ENCODE measurements at places on chromosomes 4 and X.

DNA sequence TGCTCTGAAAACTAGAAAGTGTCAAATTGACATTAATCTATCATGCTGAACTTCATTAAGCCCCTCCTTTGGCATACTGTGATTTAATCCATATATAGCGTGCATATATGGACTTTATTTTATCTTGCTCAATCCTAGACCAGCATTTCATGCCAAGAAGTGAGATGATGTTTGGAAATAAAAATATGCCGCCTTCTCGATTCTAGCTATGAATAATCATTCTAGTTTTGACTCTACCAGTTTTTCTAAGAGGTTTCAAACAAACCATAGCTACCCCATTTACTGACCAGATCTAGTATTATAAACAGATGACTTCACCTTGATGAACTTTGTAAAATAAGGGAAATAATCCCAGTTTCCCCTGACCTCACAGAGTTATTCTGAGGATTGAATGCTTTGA is 95.0 kb downstream of the ARX start:
- DNase-seq: no peak

DNA sequence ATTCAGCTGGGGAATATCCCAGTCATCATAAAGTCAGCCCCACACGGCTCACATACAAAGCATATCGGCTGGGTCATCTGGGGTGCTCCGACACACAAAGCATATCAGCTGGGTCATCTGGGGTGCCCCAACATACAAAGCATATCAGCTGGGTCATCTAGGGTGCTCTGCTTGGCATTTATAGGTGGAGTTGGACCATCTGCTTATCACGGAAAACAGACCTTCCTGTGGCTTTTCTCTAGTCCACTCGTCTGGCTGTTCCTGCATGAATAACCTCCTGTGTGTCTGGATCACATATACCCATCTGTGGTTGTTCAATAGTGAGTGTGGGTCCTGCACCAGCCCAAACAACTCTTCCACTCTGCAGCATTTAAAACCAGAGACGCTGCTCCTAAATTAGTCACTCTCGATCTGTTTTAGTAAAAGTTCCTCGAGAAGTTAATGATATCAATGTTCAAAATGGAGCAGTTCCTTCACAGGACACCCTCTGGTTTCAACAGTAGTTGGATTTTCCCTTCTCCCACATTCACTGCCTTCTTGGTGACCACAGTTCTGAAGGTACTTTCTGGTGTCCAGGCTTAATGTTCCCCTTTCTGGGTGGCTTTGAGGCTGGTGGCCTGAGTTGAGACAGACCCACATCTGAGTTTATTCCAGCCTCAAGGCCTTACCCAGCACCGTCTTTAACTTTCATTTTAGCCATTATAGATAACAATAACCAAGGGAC is 70.0 kb upstream of the FRG1 start:
- DNase-seq: no peak

GRCh38 chr4:173057442-173057841 is 111.2 kb upstream of the GALNT7 start:
- DNase-seq: no peak

- no peak for DNase-seq
Measured at GRCh38 chrX:119790977-119791436, 423 bp downstream of the RPL39 start.

- DNase-seq: no peak
Measured at GRCh38 chr4:150518559-150518958, 63.4 kb upstream of the MAB21L2 start.

DNA sequence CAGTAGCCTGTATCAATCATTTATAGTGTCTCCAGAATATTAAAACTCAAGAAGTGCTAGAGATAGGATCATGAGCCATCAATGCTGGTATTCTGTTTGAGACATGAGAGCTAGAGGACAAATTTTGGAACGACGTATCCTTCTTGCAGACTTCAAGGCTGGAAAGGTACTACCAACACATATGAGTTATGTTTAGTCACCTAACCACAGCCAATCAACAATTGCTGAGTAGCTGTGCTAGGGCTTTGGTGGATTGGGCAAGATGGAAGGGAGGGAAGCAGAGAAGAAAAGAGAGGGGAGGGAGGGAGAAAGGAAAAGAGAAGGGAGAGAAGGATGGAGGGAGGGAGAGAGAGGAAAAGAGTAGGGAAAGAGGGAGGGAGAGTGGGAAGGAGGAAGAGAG is 21.6 kb upstream of the RAI2 start:
- no peak for DNase-seq

- no peak for DNase-seq
Measured at GRCh38 chr4:144338148-144338547, 197.6 kb upstream of the GYPA start.

GRCh38 chr4:108426493-108426892 is 193.9 kb upstream of the RPL34 start:
- no peak for DNase-seq

DNA sequence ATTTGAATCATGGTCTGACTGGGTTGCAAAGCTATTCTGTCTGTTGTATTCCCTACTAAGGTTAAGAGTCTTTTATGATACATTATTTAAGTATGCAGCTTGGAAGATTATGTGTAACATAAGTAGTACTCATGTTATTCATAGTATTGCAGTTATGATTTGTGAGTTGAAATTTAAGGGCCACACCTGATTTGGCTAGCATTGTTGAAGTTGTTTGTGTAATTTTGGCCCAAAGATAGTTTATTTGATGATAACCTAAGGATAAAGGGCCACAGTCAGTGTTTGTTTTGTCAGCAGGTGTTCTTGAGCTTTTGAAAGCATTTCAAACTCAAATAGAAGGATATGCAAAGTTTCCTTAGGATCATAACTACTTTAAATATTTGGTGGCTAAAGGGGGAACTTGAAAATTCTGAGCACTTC is 38.9 kb downstream of the NUDT9 start:
- no peak for DNase-seq

DNA sequence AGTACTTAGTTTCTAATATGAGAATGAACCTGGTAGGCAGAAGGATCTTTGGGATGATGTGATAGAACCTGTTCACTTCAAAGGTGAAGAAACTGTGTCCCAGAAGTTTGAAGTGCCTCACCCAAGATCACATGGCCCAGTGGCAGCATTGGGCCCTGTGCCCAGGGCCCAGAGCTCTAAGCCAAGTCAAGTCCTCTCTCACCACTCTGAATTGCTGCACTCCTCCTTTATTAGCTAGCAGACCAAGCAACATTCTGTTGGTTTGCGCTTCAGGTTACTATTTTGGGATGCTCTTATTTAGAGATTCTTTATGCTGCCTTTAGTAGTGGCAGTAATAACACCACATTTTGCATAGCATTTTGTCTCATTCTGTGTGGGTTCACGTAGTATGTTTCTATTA is 82.7 kb downstream of the PARM1 start:
- DNase-seq: no peak

DNA sequence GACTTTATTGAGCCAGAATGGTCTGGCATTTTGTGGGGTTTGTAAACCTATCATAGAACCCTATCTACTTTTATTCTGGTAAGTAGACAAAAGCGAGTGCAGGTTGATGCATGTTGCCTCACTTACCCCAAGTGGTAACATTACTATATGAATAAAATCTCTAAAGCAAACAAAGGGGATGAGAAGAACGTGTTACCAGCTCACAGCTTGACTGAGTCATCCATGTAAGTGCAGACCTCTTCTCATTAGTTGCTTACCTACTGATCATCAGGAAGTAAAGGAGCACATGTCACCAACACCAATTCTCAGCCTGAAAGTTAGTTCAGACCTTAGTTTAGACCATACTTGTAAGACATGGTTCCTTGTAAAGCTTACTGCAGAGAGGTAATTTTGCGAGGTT is 1328.3 kb downstream of the C4orf33 start:
- DNase-seq: no peak

GRCh38 chrX:46325312-46325877 is 219.8 kb downstream of the ZNF674 start:
- DNase-seq: peak; percentile 2

- no peak for DNase-seq
Measured at GRCh38 chr4:23631255-23631950, 258.4 kb downstream of the PPARGC1A start.

DNA sequence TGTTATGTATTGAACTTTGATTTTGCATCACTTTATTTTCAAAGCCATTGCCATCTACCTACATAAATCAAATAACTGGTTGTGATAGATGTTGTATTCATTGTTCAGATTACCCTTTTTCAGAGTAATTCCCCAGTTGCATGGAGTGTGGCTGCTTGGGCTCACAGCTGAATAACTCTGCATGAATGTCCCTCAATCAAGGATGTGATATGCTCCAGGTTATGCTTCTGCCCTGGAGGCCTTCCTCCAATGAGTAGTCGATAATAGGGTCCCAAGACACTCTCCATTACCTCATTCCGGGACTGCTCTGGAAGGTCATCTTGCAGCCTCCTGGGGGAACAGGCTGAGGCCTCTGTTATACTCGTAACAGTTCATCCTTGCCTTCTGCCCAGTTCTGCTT is 251.8 kb downstream of the ADGRL3 start:
- DNase-seq: no peak

DNA sequence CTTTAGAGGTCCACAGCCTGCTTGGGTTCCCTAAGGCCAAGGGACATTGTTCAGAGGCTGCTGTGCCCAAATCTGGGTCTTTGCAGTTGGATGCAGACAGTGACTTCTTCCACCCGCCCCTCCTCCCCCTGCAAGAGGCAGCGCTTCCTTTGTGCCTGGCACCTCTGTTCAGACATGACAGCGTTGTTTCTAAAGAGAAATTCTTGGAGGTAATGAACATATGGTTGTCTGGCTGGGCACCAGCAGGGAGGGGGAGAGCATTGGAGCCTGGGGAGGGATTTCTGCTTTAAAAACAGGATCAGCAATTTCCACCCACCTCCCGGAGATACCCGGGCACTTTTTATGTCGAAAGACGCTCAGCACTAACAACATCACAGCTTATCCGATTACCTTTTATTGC is 51.5 kb downstream of the PSAPL1 start:
- no peak for DNase-seq

DNA sequence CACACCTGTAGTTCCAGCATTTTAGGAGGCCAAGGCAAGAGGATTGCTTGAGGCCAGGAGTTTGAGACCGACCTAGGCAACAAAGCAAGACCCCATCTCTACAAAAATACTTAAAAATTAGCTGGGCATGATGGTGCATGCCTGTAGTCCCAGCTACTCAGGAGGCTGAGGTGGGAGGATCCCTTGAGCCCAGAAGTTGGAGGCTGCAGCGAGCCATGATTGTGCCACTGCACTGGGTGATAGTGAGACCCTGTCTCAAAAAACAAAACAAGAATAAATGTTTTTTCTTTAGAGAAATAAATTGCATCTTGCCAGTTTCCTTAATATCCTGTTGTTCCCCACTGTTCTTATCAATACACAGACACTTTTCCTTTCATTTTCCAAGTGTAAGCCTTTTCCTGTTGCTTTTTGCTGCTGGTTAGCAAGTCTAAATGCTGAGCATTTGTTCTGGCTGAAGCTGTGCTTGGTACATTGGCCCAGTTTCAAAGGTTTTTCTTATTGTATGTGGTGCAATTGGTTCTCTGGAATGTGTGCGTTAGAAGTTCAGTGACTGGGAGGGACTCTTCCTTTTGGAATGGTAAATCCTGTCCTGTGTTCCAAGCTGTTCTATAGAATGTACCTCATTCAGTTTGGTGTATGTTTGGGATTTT is 98.2 kb downstream of the AFF1 start:
- DNase-seq: no peak
